ENCODE measurements at places on chromosomes 5 and 9. TPM values are rescaled to one million over a fixed set of nuclear protein-coding genes. Genes with fewer than 3 reads are reported as not detected.

- peaks cover 33% of the 10 kb centered on the region for H3K4me1 ChIP-seq
- peak; percentile 88 for DNase-seq
- H3K36me3 ChIP-seq, result no peaks in the 10 kb centered on the region
- no peaks in the 10 kb centered on the region for H3K27me3 ChIP-seq
- no peak overlapping the region for H3K4me3 ChIP-seq
Measured at GRCh38 chr5:143636931-143637528, 174.9 kb upstream of the HMHB1 start.

DNA sequence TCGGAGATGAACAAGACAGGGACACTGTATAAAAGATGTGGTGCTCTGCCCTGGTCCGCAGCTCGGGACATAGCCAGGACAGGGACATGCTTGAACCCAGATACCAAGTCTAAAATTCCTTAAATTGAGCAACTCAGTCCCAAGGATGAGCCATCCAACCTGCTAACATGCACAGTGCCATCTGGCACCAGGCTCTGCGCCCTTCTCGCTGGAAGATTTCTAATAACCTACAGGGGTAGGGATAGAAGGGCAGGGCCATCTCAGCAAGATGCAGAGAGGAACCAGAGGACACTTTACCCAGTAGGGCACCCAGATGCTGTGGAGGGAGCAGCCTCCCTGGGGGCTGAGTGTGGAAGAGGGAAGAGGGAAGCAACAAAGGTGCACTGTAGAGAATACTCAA lies 60.1 kb downstream of the SEMA4D start:
- peaks cover 10% of the 10 kb centered on the region for H3K4me1 ChIP-seq
- H3K4me3 ChIP-seq, result no peak overlapping the region
- no peak for DNase-seq
- no peak overlapping the region for H3K27ac ChIP-seq

DNA sequence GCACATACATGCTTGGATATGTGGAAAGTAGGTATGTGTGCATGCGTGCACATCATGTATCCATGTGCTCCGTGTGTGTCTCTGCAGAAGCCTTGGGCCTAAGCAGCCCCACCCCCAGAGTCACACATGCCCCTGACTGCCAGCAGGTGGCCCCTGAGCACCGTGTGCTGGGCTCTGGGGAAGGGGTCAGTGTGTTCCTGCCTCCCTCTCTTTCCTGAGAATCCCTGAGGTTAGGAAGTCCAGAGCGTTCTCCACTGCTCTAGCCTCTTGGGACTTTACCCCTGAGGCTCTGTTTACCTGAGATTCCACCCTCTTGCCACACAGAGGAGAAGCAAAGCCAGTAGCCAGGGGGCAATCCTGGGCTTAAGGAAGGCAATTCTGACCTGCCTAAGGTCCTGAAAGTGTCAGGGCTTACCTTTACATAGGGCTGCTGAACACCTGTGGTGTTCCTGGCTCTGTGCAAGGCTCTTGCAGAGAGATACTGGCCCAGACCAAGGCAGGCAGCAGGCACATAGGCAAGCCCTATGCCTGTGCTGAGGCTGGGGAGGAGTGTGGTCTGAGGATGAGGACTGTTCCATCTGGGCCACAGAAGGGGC lies 207.3 kb downstream of the TMEM38B start:
- H3K27me3 ChIP-seq, result no peaks in the 10 kb centered on the region
- no peak overlapping the region for H3K4me3 ChIP-seq
- no peaks in the 10 kb centered on the region for H3K4me1 ChIP-seq
- H3K36me3 ChIP-seq, result no peaks in the 10 kb centered on the region
- DNase-seq, result peak; percentile 6
- no peak overlapping the region for H3K27ac ChIP-seq

- H3K4me3 ChIP-seq, result no peak overlapping the region
- no peaks in the 10 kb centered on the region for H3K36me3 ChIP-seq
- no peak for DNase-seq
- no peaks in the 10 kb centered on the region for H3K27me3 ChIP-seq
- no peaks in the 10 kb centered on the region for H3K4me1 ChIP-seq
- no peak overlapping the region for H3K27ac ChIP-seq
Measured at GRCh38 chr5:122219436-122220166, 90.3 kb downstream of the ZNF474 start.

DNA sequence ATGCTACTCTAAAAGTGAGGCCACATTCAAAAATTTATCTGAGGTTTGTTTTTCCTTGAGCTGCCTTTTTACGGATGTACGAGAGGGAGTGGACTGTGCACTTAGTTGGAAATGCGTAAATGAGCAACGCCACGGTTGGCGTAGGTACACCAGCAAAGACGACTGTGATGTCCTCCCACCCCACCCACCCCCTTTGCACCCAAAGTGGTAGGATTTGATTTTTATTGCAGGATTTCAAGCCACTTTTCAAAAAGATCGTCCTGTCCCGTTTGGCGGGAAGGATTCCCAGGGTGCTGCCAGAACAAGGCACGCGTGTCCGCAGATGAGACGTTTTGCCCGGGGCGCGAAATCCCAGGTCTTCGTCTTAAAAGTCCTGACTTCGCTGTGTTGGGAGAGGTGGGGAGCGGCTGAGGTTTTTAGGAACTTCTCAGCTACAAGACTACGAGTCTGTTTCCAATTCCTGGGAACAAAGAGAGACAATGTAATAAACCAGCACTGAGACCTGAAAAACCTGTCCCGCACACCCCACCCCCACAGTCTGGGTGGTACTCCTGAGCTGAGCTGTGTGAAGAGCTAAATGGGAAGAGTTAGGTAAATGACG lies 1.0 kb upstream of the TLE1 start:
- peak; percentile 33 for DNase-seq
- no peaks in the 10 kb centered on the region for H3K36me3 ChIP-seq
- peaks cover 17% of the 10 kb centered on the region for H3K4me1 ChIP-seq

- no peak overlapping the region for H3K4me3 ChIP-seq
- DNase-seq, result no peak
- H3K4me1 ChIP-seq, result no peaks in the 10 kb centered on the region
- no peaks in the 10 kb centered on the region for H3K27me3 ChIP-seq
Measured at GRCh38 chr5:26641492-26641891, 396.9 kb downstream of the CDH9 start.

DNA sequence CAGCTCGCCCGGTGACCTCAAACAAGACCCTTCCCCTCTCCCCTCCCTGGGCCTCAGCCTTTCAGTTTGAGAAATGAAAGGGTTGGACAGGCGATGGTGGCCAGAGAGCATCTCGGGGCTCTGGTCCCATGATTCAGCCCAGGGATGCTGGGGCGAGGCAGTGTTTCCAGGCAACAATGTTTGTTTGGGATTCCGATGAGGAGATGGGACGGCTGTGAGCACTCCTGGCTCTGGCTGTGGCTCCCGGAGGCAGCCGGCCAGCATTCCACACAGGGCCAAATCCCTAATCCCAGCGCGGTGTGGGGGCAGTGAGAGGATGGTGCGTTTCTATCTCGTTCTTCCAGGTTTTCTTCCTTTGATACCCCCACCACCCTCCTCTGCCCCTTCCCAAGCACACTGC lies 66.0 kb downstream of the HMCN2 start:
- H3K4me3 ChIP-seq, result no peak overlapping the region
- peaks cover 14% of the 10 kb centered on the region for H3K27me3 ChIP-seq
- H3K36me3 ChIP-seq, result no peaks in the 10 kb centered on the region
- peaks cover 15% of the 10 kb centered on the region for H3K4me1 ChIP-seq
- no peak overlapping the region for H3K27ac ChIP-seq

DNA sequence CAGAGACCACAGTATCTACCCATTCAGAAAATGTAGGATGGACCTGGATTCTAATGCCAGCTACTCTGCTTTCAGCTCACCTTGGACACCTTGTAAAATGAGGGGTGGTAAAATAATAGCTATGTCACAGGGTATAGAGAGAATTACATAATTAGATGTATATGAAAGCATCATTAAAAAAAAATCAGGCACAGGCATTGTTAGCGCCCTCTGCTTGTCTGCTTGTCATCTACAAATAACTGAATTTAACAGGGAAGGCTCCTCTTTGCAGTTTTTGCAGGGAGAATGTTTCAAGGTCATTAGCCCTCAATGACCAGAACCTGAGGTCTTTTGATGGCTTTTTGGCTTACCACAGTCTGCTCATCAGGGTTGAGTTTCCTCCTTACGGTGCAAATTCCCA lies 58.0 kb downstream of the GPR21 start:
- H3K36me3 ChIP-seq, result peaks cover 20% of the 10 kb centered on the region
- H3K4me1 ChIP-seq, result no peaks in the 10 kb centered on the region
- H3K27me3 ChIP-seq, result no peaks in the 10 kb centered on the region
- H3K27ac ChIP-seq, result no peak overlapping the region

DNA sequence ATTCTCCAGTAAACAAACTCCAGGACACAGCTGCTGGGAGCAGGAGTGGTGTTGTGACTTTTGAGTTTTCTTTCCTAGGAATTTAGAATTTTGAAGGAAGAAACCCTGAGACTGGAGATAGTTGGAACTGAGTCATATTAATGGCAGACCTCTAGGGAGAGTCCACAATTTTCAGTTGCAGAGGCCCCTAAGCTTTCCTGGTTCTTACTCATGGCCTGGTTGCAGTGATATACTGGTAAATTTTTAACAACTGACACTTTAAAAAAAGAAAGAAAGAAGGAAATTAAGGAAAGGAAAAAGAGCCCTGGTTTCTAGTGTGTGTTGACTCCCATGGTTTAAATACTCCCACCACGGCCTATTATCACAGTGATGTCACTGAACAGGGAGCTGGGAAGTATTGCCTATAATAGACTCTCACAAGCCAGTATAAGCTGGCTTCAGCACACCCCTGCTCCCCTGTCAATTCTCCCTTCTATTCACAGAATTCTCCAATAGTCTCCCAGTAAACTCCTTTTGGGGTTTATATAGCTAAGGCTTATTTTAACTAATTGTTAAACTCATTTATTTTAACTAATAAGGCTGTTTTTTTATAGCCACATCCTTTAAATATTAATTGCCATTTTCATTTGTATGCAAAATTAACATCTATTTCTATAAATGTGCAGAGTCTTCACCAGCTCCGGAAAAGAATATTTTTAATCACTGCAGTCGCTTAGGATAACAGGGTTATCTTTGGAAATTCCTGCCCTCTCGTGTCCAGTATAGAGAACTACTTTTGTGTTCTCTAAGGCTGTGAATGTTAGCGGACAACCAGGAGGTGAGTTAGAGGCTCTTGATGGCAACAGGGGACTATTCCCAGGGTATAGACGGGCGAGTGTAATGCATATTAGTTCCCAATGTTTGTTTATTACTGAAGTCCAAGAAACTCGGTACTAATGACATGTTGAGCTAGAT lies 59.7 kb downstream of the GGTA1 start:
- no peak overlapping the region for H3K4me3 ChIP-seq
- no peaks in the 10 kb centered on the region for H3K4me1 ChIP-seq
- no peak overlapping the region for H3K27ac ChIP-seq

- H3K27me3 ChIP-seq, result no peaks in the 10 kb centered on the region
- H3K27ac ChIP-seq, result no peak overlapping the region
- DNase-seq, result peak; percentile 84
- peaks cover 11% of the 10 kb centered on the region for H3K36me3 ChIP-seq
- peaks cover 71% of the 10 kb centered on the region for H3K4me1 ChIP-seq
- H3K4me3 ChIP-seq, result no peak overlapping the region
Measured at GRCh38 chr5:154194345-154195329, 4.1 kb downstream of the GALNT10 start.

GRCh38 chr5:170195961-170196360 lies 36.8 kb upstream of the C5orf58 start:
- H3K4me1 ChIP-seq, result no peaks in the 10 kb centered on the region
- H3K36me3 ChIP-seq, result no peaks in the 10 kb centered on the region
- H3K4me3 ChIP-seq, result no peak overlapping the region
- no peak for DNase-seq

GRCh38 chr5:140550147-140551079 lies 3.0 kb downstream of the EIF4EBP3 start:
- H3K4me3 ChIP-seq, result no peak overlapping the region
- no peaks in the 10 kb centered on the region for H3K27me3 ChIP-seq
- no peak overlapping the region for H3K27ac ChIP-seq
- DNase-seq, result no peak
- H3K4me1 ChIP-seq, result peaks cover 32% of the 10 kb centered on the region

GRCh38 chr5:75965292-75965691 lies 117.9 kb upstream of the SV2C start:
- no peaks in the 10 kb centered on the region for H3K36me3 ChIP-seq
- no peaks in the 10 kb centered on the region for H3K27me3 ChIP-seq
- DNase-seq, result no peak
- H3K27ac ChIP-seq, result no peak overlapping the region
- H3K4me1 ChIP-seq, result no peaks in the 10 kb centered on the region

DNA sequence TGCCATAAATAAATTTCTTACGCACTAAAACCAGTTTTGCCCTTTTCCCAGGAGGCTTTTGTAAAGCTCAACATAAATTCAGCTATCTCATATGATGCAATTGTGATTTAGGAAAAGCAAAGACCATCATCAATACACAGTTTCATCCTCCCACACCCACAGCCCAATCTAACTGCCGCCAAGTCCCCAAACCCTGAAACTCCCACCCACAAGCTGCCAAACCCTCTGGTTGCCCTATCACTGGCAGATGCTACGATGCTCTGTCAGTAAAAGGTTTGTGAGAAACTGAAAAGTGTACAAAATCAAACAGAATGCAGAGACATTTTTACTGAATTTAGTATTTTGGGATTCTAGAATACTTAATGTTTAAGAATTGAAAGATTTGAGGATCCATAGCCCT lies 42.8 kb upstream of the NR4A3 start:
- H3K4me1 ChIP-seq, result no peaks in the 10 kb centered on the region
- no peak overlapping the region for H3K4me3 ChIP-seq
- DNase-seq, result no peak
- no peaks in the 10 kb centered on the region for H3K36me3 ChIP-seq

DNA sequence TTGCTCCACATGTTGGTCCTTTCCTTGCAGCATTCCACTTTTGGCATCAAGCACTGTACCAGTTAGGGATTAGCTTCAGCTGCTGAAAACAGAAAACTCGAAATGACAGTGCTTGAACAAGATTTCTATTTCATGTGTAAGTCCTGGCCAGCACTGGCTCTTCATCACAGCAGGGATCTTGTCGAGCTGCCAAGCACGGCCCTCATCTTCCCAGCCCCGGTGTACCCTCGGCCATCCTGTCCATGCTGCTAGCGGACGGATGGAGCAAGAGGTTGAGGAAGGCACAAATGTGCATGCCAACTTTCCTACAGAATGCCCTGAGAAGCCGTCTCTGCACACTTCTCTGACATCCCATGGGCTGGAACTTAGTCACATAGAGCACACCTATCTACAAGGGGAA lies 130.6 kb downstream of the TENT4A start:
- no peaks in the 10 kb centered on the region for H3K36me3 ChIP-seq
- H3K27ac ChIP-seq, result no peak overlapping the region
- DNase-seq, result no peak
- no peaks in the 10 kb centered on the region for H3K4me1 ChIP-seq
- H3K27me3 ChIP-seq, result no peaks in the 10 kb centered on the region

ECM2 gene
- total RNA-seq, result 0.18 TPM

PTGS1 gene
- 0.23 TPM for total RNA-seq

KCNMB1 gene
- total RNA-seq, result 0.14 TPM

CCNO gene
- total RNA-seq, result 0.43 TPM

RANBP3L gene
- 0.46 TPM for total RNA-seq

PTGER4 gene
- 8.6 TPM for total RNA-seq

CDX1 gene
- 0.50 TPM for total RNA-seq

SPATA31E1 gene
- not detected for total RNA-seq

ARID3C gene
- total RNA-seq, result 0.16 TPM

PTRH1 gene
- total RNA-seq, result 13.5 TPM

SOHLH1 gene
- not detected for total RNA-seq

SMIM33 gene
- not detected for total RNA-seq

SH3RF2 gene
- 8.6 TPM for total RNA-seq

ACTBL2 gene
- total RNA-seq, result 11.6 TPM

LCN9 gene
- total RNA-seq, result 4.8 TPM

C9orf50 gene
- not detected for total RNA-seq
